ENCODE measurements at places on chromosomes 16 and 17. TPM values are rescaled to one million over a fixed set of nuclear protein-coding genes. Genes with fewer than 3 reads are reported as not detected.

PRDM7 gene
- total RNA-seq = not detected

HSF4 gene
- total RNA-seq = 57.1 TPM

HS3ST3A1 gene
- 0.61 TPM for total RNA-seq

LRRC37A3 gene
- 37.4 TPM for total RNA-seq

PIGQ gene
- total RNA-seq = 101 TPM

TBKBP1 gene
- 6.5 TPM for total RNA-seq

KCNJ16 gene
- not detected for total RNA-seq

PIGW gene
- 71.1 TPM for total RNA-seq

MYCBPAP gene
- 1.0 TPM for total RNA-seq

SRSF2 gene
- 238 TPM for total RNA-seq

SHISA6 gene
- total RNA-seq = not detected

ANKRD11 gene
- 242 TPM for total RNA-seq

OR1A1 gene
- not detected for total RNA-seq

KRT9 gene
- total RNA-seq = not detected

KLHL10 gene
- total RNA-seq = not detected

MCRIP2 gene
- 60.7 TPM for total RNA-seq

HBM gene
- total RNA-seq = not detected

C16orf78 gene
- not detected for total RNA-seq

DNAAF8 gene
- 1.8 TPM for total RNA-seq

NPIPB2 gene
- total RNA-seq = 16.2 TPM

KRTAP2-3 gene
- total RNA-seq = 18.2 TPM

MYH1 gene
- not detected for total RNA-seq

ARHGDIG gene
- not detected for total RNA-seq

SSTR5 gene
- total RNA-seq = not detected

TTYH2 gene
- total RNA-seq = 0.28 TPM

VAC14 gene
- 63.8 TPM for total RNA-seq

C1QTNF8 gene
- not detected for total RNA-seq

TVP23A gene
- not detected for total RNA-seq

MYO1C gene
- 134 TPM for total RNA-seq

TNFRSF17 gene
- total RNA-seq = not detected

SRCIN1 gene
- total RNA-seq = 46.6 TPM

GPR139 gene
- total RNA-seq = not detected

C16orf96 gene
- total RNA-seq = not detected

LITAFD gene
- total RNA-seq = not detected

SLC12A4 gene
- 38.0 TPM for total RNA-seq

ADORA2B gene
- total RNA-seq = 10.7 TPM

CCDC102A gene
- total RNA-seq = 6.8 TPM
